Inflammatory macrophage treated with lipopolysaccharide for 1 hour (primary cell): ENCODE measurements at places on chromosomes 3 and 15.

GRCh38 chr3:46293991-46294833, 52.0 kb downstream of the CCR3 start:
- DNase-seq: no peak

DNA sequence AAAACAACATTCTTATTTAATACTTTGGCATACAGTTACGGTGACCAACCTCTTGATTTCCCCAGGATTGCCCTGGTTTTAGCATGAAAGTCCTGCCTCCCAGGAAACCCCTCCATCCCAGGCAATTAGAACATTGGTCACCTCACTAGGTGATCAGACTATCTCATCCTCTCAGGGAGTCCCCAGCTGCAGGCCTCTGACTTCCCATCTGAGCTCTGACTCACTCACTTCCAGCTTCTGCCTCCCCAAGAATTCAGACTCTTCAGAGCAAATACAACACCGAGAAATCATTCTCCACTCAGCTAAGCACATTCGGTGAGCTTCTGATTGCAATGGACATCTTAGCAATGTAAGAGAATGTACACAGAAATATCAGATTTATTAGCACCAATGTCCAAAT, 92.4 kb upstream of the HES1 start:
- no peak for DNase-seq

- DNase-seq: no peak
Observed at GRCh38 chr3:52430416-52430810, 14.5 kb downstream of the SEMA3G start.

DNA sequence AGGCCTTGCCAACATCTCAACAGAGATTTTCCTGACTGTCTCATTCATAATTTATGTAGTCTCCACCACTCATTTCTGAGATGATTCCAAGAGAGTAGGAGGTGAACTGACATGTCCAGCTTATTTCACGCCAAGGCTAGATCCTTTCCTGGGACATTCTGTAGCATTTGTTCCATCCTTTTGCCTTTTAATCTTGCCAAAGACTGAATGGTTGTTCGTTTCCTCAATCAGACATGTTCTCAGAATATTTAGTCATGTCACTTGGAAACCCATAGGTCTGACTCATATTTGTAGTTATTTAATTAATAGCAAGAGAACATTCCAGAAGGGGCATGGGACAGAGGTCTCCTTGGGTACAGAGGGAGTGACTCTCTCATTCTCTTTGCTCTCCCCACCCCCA, 80.9 kb downstream of the DHX36 start:
- no peak for DNase-seq

GRCh38 chr3:30314757-30315325, 291.6 kb upstream of the TGFBR2 start:
- DNase-seq: no peak

DNA sequence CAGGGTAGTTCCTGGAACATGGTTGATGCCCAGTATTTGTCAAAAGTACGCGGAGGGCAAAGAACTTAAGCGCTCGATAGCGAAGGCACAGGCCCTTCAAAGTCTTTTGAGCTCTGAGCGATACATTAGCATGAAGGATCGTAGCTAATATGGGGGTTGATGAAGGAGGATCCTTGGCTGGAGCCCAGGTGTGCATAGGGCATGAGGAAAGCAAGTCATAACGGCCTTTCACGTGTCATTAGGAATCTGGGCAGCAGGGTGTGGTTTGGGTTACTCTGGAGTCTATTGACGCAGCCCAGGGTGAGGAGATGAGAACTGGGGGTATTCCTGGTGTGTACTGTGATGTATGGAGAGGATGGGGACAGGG, 31.7 kb downstream of the SPINK8 start:
- DNase-seq: peak; percentile 18

GRCh38 chr3:3209714-3210113, 30.2 kb upstream of the CRBN start:
- no peak for DNase-seq
